ENCODE measurements at places on chromosomes 7 and 10.

DNA sequence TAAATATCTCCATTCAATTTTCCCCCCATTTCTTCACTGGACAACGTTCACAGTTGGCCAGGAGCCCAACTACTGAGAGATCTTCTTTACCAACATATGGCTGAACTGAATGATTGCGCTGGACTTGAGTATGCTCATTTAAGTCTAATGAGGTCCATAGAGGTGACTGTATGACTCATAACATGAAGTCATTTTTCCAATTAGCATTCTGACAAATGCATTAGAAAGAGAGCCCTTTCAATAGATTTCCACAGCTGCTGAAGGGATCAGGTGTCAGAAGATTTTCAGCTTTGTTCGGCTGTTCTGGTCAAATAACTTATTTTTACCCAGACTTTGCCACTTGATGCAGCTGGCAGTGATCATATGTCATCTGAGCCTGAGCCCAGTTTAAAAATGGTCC, 438.0 kb downstream of the ETV1 start:
- no peak for DNase-seq

DNA sequence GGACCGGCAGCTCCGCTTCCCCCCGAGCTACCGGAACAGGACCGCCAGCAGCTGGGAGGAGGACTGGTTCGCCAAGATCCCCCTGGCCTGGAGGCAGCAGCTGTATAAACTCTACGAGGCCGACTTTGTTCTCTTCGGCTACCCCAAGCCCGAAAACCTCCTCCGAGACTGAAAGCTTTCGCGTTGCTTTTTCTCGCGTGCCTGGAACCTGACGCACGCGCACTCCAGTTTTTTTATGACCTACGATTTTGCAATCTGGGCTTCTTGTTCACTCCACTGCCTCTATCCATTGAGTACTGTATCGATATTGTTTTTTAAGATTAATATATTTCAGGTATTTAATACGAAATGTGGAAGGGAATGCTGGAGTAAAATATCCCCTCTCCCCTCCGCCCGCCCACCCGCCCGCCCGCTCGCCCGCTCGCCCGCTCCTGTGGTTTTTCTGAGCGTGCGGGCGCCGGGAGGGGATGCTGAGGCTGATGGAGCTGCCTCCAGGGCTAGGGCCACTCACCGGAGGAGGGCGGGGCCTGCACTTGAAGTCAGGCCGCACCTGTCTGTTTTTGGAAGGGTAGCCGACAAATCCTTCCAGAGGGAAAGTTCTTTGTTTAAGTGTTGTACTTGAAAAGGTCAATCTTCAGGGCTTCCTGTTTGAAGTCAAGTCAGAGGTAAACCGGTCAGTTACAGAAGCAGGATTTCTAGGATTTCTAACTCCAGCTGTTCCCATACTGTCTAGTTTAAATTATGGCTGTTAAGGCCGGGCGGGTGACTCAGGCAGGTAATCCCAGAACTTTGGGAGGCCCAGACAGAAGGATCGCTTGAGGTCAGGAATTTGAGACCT, 30.5 kb downstream of the CHST12 start:
- no peak for DNase-seq

DNA sequence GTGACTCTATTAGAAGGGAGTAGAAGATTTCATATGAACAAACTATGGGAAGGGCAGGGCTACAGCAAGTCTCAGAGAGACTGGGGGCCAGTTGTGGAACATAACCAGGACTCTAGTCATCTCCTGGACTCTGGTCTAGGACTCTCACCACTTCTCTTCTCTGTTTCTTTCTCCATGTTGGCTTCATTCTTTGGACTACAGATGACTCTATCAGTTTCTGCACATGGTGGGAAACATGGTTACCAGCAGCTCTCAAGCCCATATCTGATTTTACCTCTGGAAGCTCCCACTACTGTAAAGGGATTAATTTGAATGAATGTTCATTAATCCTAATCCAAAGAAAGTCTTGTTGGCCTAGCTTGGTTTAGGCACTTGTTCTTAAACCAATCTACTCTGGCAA, 84.7 kb downstream of the LRGUK start:
- DNase-seq, result no peak

GRCh38 chr10:2263561-2263960, 526.2 kb upstream of the ADARB2 start:
- no peak for DNase-seq

DNA sequence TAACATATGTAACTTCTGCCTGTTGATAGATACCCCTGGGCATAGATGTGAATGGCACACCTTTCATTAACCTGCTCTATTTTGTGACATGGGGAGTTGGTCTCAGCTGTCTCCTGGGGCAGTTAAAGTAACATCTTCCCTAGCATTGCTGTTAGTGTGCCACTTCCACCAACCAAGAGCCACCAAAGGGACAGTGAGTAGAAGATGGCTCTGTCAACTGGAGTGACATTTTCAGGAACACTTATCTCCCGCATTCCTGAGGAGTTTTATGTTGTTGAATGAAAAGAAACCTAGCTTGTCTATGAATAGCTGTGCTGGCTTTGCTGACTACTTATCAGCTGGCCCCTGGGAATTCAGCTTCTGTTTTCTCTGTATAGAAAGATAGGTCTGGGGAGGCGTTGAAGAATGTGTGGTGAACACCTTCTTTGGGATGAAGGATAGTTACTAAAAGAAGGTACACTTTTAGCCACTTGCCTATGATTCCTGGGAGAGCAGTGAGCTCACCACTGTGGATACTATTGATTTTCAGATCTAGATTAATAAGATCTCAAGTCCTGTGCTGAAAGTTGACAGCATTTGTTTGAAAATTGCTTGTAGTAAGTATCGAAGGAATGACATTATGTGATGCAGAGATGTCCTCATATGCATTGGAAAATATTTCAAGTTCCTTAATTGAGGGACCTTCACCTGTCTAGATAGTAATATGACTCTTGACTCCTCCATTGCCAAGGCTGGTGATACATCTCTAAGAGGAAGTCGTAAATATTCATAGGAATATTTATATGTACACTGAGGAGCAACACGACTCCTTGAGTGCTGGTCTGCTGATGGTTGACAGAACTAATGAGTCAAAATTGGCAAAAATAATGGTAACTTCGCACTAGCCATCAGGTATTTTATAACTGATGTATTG, 7.6 kb downstream of the STARD3NL start:
- no peak for DNase-seq

DNA sequence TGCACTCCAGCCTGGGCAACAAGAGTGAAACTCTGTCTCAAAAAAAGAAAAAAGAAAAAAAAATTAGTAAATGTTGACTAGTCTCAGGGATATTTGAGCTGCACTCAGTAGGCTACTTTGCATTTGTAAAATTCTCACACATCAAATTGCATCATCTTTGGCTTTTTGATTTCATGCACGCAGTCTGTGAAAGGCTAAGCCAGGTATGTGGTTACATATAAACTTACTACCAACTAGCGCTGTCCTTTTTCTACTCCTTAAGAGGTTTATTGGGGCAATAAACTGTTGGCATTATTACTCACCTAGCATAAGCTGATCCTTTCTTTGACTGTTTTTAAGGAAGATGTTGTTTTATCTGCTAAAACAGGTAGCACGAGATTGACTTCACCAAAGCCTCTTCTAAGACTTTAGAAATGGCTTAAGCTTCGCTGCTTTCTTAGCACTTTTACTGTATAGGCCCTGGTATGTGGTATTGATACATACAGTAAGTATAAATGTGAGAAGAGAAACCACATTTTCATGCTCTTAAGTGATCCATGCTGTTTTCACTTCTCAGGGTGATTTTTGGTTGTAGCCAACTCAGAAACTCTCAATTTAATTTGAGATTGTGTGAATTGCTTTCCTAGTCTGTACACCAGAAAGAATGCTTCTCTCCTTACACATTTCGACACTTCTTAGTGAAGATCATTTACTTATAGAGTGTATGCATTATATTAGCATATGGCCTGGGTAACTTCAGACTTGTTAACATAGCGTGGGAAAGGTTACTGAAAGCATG, 323.9 kb downstream of the AUTS2 start:
- DNase-seq, result no peak

GRCh38 chr7:16063716-16064675, 357.3 kb downstream of the CRPPA start:
- DNase-seq, result no peak

- no peak for DNase-seq
Observed at GRCh38 chr7:158393926-158394625, 193.5 kb downstream of the PTPRN2 start.

DNA sequence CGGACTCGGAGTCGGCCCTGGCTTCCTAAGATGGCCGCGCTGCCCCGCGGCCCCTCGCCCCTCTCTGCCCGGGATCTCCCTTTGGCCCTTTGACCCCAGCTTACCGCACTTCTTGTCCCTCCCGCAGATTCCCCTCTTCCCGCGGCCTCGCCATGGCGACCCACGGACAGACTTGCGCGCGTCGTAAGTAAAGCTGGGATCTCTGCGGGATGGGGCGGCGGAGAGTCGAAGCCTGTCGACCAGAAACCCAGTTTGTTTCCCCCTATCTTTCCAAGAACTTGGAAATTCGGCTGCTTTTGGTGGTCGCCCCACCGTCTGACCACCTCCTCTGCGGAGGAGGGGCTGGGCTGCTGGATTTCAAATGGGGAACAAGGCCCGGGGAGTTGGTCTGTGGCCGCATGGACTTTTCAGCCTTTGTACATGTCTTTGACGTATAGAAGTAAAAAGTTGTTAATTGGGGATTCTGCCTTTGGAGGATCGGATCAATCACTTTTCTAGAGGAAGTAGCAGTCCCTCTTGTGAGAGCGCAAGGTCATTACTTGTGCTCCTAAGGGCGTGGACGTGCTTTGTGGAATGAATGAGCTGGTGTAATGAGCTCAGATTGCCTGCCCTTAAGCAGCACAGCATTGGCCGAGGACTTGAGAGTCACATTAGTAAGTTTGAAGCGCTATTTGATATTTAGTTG, 553 bp downstream of the VDAC2 start:
- no peak for DNase-seq

DNA sequence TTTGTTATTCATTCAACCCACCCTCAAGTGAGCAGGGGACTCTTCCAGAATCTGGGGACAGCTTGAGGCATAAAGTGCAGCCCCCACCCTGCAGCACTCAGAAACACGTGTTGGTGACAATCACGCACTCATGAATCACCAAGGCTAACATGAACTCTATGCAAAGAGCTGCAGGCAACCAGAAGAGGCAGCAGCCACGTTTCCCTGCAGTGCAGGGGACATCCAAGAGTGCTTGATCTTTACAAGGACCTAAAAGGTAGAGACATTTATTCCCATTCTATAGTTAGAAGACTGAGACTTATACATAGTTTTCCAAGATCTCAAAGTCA, 135.2 kb upstream of the GDF10 start:
- DNase-seq, result no peak

DNA sequence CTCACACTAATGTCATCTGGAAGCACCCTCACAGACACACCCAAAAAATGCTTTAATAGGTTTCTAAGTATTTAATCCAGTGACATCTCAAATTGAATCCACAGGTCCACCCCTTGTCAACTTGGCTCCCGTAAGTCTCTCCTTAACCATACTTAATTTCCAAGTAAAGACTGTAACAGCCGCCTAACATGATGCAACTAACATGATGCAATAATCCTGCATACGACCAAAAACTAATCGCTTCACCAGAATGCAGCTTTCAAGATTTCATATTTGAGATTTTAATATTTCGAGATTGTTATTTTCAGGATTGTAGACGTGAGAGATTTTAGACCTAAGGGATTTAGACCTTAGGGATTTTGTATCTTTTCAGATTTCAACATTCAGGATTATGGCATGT, 3.7 kb upstream of the HDAC9 start:
- no peak for DNase-seq
